ENCODE measurements at places on chromosomes 13 and 19. TPM values are rescaled to one million over a fixed set of nuclear protein-coding genes. Genes with fewer than 3 reads are reported as not detected.

DNA sequence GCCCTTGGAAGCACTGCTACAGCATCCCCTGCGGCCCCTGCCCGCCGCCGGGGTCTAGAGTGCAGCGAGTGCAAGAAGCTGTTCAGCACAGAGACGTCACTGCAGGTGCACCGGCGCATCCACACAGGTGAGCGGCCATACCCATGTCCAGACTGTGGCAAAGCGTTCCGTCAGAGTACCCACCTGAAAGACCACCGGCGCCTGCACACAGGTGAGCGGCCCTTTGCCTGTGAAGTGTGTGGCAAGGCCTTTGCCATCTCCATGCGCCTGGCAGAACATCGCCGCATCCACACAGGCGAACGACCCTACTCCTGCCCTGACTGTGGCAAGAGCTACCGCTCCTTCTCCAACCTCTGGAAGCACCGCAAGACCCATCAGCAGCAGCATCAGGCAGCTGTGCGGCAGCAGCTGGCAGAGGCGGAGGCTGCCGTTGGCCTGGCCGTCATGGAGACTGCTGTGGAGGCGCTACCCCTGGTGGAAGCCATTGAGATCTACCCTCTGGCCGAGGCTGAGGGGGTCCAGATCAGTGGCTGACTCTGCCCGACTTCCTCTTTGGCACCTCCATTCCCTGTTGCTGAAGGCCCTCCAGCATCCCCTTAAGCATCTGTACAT lies 4.9 kb downstream of the ZNF574 start:
- DNase-seq = no peak

GRCh38 chr19:39247701-39248664 lies 673 bp downstream of the IFNL4 start:
- no peak for DNase-seq

- no peak for DNase-seq
These were observed 500 bp downstream of the AP3D1 start for GRCh38 chr19:2150794-2151338.

GRCh38 chr13:94280349-94280748 lies 199.1 kb downstream of the DCT start:
- no peak for DNase-seq

GRCh38 chr19:4701557-4701956 lies 22.1 kb downstream of the DPP9 start:
- no peak for DNase-seq

DNA sequence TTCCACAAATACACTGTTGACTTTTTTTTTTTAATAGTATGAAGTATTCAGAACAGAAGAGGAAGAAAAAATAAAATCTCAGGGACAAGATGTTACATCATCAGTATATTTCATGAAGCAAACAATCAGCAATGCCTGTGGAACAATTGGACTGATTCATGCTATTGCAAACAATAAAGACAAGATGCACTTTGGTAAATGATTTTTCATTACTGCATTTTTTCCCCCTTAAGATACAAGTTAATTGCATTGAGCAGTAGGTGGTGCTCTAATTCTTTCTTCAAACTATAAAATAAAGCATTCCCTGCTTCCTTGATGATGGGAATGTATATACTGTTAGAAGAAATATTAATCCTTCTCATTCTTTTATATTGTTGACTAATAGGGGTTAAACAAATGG lies 17.1 kb downstream of the UCHL3 start:
- DNase-seq = peak; percentile 16

The AXL gene
- polyA plus RNA-seq = 32.1 TPM

The ATP1A3 gene
- polyA plus RNA-seq = 2.1 TPM

The LILRA2 gene
- 0.94 TPM for polyA plus RNA-seq

The NBEA gene
- polyA plus RNA-seq = 18.2 TPM

The ZSCAN4 gene
- not detected for polyA plus RNA-seq

The SULT2A1 gene
- polyA plus RNA-seq = not detected

All from left renal cortex interstitium (tissue), 4 donors.